ENCODE measurements at places on chromosomes 16 and 17. TPM values are rescaled to one million over a fixed set of nuclear protein-coding genes. Genes with fewer than 3 reads are reported as not detected.

Gene NUDT21
- total RNA-seq: 64.0 TPM

Gene SMIM22
- not detected for total RNA-seq

Gene NXPH3
- total RNA-seq: 2.2 TPM

Gene CHD3
- 10.9 TPM for total RNA-seq

Gene EFCAB13
- 3.0 TPM for total RNA-seq

DNA sequence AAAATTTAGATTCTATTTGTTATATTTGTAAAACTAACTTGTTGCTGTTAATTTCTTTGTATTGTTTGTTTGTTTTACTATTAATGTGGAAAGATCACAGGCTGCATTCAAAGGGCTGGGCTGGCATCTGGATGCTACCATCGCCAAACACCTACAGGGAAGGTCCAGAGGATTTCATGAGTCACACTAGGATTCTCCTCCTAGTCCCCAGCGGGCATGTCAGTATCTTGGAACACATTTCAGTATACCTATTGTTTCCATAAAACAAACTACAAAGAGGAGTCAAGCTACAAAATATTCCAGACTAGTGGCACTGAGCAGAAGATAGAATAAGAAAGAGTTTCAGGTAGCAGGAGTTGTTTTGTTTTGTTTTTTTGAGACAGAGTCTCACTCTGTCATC lies 55.3 kb downstream of the NOG start:
- H3K4me3 ChIP-seq: no peak overlapping the region
- no peaks in the 10 kb centered on the region for H3K4me1 ChIP-seq
- peaks cover 10% of the 10 kb centered on the region for H3K27me3 ChIP-seq
- no peak overlapping the region for H3K27ac ChIP-seq
- H3K36me3 ChIP-seq: no peaks in the 10 kb centered on the region
- no peak for DNase-seq

DNA sequence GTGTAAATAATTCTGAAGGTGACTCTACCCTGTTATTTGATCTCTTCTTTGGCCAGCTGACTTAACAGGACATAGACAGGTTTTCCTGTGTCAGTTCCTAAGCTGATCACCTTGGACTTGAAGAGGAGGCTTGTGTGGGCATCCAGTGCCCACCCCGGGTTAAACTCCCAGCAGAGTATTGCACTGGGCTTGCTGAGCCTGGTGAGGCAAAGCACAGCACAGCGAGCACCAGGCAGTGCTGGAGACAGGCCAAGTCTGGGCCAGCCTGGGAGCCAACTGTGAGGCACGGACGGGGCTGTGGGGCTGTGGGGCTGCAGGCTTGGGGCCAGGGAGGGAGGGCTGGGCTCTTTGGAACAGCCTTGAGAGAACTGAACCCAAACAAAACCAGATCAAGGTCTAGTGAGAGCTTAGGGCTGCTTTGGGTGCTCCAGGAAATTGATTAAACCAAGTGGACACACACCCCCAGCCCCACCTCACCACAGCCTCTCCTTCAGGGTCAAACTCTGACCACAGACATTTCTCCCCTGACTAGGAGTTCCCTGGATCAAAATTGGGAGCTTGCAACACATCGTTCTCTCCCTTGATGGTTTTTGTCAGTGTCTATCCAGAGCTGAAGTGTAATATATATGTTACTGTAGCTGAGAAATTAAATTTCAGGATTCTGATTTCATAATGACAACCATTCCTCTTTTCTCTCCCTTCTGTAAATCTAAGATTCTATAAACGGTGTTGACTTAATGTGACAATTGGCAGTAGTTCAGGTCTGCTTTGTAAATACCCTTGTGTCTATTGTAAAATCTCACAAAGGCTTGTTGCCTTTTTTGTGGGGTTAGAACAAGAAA lies 5.1 kb downstream of the STH start:
- no peaks in the 10 kb centered on the region for H3K27me3 ChIP-seq
- DNase-seq: peak; percentile 23
- H3K4me1 ChIP-seq: peaks cover 13% of the 10 kb centered on the region
- no peak overlapping the region for H3K27ac ChIP-seq

DNA sequence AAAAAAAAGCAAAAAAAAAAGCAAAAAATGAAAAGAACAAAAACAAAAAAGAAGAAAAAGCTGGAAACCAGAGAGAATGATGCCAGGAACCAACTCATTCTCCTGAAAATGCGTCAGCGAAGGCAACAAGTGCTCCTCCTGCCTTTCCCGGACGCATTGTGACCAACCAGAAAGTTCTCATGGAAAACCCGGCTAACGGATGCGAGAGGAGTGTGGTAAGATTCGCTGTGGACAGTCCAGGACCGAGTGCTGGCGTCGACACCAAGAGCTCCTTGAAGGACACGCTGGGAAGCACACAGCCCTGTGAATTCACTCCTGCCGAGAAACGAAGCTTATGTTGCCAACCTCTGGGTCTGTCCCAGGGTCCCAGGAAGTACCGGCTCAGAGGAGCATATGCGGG lies 43.4 kb downstream of the METRNL start:
- no peak overlapping the region for H3K27ac ChIP-seq
- H3K4me3 ChIP-seq: no peak overlapping the region
- peaks cover 40% of the 10 kb centered on the region for H3K4me1 ChIP-seq
- no peaks in the 10 kb centered on the region for H3K36me3 ChIP-seq
- no peaks in the 10 kb centered on the region for H3K27me3 ChIP-seq
- no peak for DNase-seq

- peak; percentile 61 for DNase-seq
- H3K27ac ChIP-seq: peak overlapping the region; percentile 75
- H3K36me3 ChIP-seq: no peaks in the 10 kb centered on the region
- H3K27me3 ChIP-seq: peaks cover 21% of the 10 kb centered on the region
- H3K4me1 ChIP-seq: peaks cover 27% of the 10 kb centered on the region
Measured at GRCh38 chr16:84821728-84822689, 2.2 kb downstream of the CRISPLD2 start.

DNA sequence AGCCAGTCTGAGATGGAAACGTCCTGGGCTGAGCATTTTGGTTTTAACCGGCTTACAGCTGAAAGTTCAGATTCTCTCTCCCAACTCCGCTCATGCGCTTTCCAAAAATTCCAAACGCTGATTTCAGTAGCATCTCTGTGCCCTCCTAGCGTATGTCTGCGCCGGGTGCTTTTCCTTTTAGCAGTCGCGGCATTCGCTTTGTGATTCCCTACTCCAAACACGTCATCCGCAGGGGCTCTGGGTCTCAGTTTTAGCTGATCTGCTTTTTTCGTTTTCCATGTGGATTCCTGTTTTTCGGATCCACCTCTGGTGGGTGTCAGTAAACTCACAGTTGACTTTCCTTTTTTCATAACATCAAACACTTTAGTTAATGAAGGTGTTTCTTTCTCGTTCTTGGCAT lies 22.1 kb upstream of the TVP23A start:
- DNase-seq: no peak
- no peaks in the 10 kb centered on the region for H3K27me3 ChIP-seq
- H3K4me1 ChIP-seq: no peaks in the 10 kb centered on the region
- H3K4me3 ChIP-seq: no peak overlapping the region
- H3K27ac ChIP-seq: no peak overlapping the region

- no peak for DNase-seq
- peaks cover 4% of the 10 kb centered on the region for H3K27me3 ChIP-seq
- H3K4me1 ChIP-seq: peaks cover 5% of the 10 kb centered on the region
Measured at GRCh38 chr17:77279448-77280303, 138.9 kb downstream of the SEC14L1 start.
